Head of caudate nucleus (tissue), 42 donors: ENCODE measurements at places on chromosomes 7 and 10.
A peak's percentile ranks its signal among the peaks of the same experiment; 100 is the strongest.

DNA sequence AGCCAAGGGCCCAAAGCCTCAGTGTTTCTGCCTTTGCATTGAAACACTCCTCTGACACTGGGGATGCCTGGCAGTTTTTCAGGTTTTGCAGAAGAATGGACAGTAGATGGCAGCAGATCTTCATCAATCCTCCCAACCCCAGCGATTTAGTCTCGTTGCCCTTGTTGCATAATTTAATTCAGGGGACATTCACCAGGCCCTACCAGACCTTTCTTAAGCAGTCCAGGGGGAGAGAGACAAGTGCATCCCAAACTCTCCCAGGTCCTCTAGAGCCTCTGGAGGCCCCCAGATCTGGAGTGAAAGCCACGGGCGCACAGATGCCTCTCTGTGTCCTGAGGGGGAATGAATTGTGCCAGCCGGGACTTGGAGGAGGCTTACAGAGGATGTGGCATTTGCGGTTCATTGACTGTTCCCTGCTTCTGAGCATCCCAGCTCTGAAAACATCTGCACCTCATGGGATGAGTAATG is 29.6 kb downstream of the MINDY4 start:
- peak; percentile 88 for DNase-seq

- no peak for DNase-seq
Observed at GRCh38 chr7:93011351-93012294, 106.2 kb downstream of the SAMD9 start.

DNA sequence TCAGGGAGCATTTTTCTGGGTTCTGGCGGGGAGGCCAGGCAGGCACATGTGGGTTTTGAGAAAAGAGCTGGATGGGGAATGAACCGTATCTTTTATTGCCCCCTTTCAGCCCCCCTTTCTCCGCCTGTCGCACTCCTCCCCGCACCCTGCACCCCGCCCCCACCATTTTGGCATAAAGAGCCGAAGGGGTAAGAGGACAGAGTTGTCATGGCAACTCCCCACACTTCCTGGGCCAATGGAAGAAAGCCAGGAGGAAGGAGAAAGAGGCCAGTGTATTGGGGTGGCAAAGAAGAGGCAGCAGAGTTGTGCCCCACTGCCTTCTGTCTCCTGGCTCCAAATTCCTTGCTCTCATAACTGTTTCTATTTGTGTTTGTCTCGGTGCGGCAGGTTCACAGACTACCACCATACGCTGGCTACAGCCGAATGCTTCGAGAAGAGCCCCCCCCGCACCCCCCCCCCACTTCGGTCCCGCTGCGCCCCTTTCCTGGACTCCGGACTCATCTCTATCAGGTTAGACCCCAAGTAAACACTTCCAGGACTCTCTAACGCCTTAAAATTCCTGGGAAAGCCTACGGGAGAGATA is 3.4 kb downstream of the KCNIP2 start:
- DNase-seq: no peak

DNA sequence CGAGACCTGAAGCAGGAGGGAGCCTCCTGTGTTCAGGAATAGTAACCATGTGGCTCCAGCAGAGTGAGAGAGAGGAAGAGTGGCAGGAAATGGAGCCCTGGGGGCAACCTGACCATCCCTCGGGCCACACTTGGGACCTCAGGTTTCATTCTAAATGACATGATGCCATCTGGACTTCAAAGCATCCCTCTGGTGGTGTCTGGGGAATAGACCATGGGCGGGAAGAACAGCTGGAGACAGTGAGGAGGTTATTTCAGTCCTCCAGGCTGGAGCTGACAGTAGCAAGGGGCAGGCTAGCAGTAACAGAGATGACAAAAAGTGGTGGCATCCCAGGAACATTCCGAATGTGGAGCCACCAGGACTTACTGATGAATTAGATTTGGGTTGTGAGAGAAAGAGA is 44.8 kb downstream of the AKR1B1 start:
- DNase-seq: no peak

GRCh38 chr10:17199351-17199804 is 2.1 kb downstream of the TRDMT1 start:
- no peak for DNase-seq

DNA sequence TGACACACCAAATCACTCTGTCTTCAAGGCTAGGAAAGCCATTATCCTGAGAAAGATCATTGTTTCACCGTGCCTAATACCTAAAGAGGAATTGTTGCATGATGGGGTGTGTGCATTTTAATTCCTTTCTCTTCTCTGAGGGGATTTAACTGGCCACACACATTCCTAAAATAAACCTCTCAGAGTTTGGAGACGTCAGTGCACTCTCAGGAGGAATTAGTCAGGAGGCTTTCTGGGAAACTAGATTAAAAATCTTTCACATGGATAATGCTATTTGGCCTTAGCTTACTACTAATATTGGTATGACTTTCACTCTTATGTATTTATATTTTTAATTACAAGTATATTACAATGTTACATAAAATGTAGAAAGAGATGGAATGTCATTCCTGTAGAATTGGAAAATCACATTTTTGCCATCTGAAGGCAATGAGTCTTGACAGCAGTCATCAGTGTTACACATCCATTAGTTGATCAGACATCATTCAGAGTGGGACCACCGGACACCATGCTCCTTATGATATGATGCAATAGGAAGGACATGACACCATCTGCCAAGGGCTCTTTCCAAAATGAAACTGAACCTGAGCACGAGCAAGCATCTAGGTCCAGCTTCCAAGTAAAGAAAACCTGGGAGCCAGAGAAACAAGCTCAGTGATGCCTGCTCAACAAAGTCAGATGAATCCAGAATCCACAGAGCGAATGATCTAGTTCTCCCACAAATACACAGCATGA is 43.1 kb upstream of the TMEM273 start:
- no peak for DNase-seq

- DNase-seq: no peak
Observed at GRCh38 chr10:78191301-78191700, 157.6 kb downstream of the RPS24 start.

DNA sequence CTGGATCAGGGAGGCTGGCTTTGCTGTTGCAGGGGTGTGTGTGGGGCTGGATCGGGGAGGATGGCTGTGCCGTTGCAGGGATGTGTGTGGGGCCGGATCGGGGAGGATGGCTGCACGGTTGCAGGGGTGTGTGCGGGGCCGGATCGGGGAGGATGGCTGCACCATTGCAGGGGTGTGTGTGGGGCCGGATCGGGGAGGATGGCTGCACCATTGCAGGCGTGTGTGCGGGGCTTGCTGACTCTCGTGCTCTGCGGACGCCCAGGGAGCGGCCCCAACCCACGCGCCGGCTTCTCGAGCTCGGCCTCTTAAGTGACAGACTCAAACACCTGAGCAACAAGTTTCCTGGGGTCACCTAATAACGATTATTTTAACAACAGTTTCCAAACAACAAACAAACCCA is 518.2 kb downstream of the DNAJB6 start:
- DNase-seq: no peak

DNA sequence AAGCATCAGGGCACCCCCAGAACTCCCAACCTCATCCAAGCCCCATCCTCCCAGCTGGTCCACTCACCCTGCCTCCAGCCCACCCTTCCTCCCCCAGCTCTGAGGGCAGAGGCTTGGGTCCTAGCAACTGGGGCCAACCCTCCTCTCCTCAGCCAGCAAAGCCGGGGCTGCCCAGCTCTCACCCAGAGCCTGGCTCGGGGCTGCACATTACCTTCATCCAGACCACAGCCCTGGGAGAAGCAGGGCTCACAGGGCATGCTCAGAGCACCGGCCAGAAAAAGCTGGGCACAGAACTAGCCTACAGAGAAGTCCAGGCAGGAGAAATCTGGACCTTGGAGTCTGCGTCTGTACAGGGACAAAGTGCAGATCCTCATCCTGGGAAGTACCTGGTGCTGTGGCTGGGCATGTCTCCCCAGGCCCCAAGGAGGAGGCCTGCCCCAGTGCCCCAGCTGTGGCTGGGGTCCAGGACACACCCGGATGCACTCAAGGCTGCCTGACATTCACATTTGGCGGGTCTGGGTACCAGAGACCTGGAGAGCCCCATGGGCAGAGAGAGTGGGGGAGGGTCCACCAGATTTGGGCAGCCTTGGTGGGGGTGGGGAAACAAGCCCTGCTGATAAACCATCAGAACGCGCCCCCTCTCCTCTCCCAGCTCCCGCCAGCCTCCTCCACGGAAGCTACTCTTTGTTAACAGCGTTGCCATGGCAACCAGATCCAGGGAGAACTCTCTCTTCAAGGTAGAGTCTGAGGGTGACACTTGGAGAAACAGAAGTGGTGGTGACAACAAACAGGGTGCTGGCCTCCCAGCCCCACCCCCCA is 5.1 kb downstream of the RASGEF1A start:
- peak; percentile 80 for DNase-seq

DNA sequence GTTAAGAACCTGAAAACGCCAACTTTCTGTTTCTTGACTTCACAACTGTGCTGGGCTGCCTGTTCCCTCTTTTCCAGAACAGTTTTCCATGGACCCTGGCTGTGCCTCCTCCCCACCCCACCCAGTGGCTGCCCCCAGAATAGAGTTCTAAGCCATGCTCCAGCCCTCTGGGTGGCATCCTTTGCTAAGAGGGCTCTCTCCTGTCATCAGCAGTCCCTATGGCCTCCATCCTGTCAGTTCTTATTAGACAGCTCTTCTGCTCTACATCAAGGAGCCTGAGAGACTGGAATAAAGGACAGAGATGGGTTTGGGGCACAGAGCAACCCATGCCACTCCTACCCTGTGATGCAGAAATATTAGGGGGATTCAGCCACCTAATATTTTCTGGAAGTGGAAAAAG is 13.9 kb upstream of the LRRC4 start:
- no peak for DNase-seq

- DNase-seq: no peak
Observed at GRCh38 chr10:63673246-63673645, 152.0 kb downstream of the REEP3 start.

- DNase-seq: no peak
Observed at GRCh38 chr7:23713285-23714149, 3.5 kb downstream of the STK31 start.

DNA sequence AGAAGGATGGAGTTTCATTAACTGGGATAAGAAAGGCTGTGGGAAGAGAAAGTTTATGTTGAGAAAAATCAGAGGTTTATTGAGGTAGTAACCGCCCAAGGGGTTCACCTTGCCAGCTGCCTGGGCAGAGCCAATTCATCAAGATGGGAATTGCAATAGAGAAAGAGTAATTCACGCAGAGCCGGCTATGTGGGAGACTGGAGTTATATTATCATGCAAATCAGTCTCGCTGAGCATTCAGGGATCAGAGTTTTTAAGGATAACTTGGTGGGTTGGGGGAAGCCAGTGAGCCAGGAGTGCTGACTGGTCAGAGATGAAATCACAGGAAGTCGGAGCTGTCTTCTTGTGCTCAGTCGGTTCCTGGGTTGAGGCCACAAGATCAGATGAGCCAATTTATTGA is 70.6 kb downstream of the MALRD1 start:
- no peak for DNase-seq

DNA sequence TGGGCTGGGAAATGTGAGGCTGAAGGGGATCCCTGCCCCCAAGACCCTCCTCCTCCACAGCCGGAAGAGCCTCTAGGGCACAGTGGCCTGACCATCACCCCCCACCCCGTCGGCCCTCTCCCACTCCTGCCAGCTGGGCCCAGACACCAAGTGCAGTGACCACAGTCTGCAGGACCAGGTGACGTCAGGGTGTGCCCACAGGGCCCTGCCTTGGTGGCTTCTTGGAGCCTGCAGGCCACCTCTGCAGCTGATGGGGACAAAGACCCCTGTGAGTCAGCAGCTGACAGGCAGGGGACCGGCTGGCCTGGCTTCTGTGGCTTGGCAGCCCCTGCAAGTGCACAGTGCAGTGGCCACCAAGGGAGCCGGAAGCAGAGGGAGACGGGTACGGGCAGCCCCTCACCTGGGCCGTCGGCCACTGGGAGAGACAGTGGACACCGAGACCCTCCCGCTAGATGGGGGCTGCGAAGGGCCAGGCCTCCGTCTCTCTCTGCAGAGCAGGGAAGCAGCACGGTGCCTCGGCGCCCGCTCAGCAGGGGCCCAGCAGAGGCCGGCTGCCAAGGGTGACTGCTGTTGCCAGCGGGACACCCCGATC is 274.6 kb downstream of the ELFN1 start:
- no peak for DNase-seq

- no peak for DNase-seq
Observed at GRCh38 chr10:44897049-44897448, 14.1 kb upstream of the TMEM72 start.

GRCh38 chr7:35257251-35258124 is 3.6 kb upstream of the TBX20 start:
- DNase-seq: no peak

DNA sequence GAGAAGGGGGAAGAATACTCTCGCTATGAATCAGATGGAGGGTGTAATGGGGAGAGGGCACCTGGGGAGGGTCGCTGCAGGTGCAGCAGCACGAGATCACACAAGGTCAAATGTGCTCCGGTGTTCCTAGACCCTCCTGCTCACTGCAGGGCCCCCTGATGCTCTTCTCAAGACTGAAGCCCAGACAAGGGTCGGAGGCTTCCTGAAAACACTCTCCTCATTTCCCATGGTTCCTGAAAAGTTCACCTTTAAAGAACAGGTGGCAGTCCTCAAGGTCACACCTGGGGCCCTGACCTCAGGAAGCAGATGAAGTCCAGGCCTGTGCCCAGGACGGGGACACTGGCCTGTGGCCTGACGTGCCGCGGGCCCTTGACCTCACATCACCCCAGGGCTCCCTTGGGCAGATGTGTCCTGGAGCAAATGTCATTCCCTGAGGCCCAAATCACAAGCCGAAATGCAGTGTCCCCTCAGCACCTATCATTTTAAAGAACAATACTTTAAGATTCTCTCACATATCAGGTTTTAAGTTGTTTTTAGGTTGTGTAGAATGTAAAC is 289.8 kb downstream of the GLRX3 start:
- DNase-seq: no peak

DNA sequence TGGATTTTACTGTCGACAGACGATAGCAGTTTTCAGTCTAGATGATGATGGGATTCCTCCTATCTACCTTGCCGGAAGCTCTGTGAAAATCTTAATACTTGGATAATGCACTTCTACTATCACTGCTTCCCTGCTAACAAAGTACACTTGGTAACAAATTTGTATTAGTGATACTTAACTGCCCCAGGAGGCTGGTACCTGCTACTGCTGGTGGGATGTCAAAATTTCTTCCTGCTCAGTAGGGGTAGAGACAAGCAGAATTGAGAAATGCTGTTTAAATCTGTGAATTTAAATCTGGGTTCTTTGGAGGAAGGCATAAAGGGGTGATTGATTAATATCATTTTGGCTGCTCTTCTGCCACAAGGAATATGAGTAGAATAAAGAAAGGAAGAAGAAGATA is 99.8 kb upstream of the STRIP2 start:
- DNase-seq: no peak

- peak; percentile 74 for DNase-seq
Observed at GRCh38 chr10:63819753-63820329, 298.6 kb downstream of the REEP3 start.

GRCh38 chr7:114981323-114981722 is 59.4 kb downstream of the MDFIC start:
- no peak for DNase-seq

GRCh38 chr10:86261470-86261869 is 105.1 kb downstream of the GRID1 start:
- no peak for DNase-seq

DNA sequence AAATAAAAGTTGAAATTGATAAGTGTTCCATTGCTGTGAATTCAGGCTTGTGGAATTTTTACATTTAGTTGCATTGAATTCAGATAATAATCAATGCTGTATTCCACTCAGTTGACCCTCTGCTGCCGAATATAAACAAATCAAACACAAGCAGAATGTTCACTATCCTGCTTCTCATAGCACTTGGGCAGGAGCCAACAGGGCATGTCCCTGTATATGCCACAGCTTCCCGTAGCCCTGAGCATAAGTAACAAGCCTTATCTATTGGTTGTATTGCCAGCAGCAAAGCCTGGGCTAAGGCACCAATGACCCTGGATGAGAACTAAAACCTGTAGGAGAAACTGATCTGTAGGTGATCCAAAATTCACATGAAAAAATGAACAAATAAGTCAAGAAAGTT is 145.9 kb downstream of the ARHGAP12 start:
- DNase-seq: no peak
